HT1080 (cell line): ENCODE measurements at places on chromosomes 12 and 14. TPM values are rescaled to one million over a fixed set of nuclear protein-coding genes. Genes with fewer than 3 reads are reported as not detected.

The RHEBL1 gene
- total RNA-seq, result 5.1 and 5.2 TPM in 2 replicates

- peak; percentile 33 for DNase-seq
These were observed 85.4 kb upstream of the DYNC1H1 start for GRCh38 chr14:101878822-101879528.

DNA sequence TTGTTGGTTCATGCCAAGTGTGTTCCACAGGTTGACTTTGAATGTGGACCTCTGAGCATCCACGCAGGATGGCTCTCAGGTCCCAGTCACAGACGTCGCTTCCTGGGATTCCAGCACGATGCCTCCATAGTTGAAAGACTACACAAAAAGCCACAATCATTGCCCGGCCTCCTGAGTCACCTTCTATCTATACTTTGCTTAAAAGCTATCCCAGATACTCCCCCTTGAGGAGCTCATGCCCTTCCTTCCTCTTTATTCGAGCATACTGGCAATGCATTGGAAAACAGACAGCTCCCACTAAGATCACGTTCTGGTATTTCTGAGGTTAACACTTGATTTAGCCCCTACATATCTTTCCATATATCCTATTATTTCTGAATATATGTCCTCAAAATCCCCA is 40.1 kb downstream of the ZNF664 start:
- DNase-seq, result peak; percentile 36

The BEST3 gene
- 1.6 and 2.9 TPM in 2 replicates for total RNA-seq

- no peak for DNase-seq
These were observed 209.0 kb upstream of the RTL1 start for GRCh38 chr14:101112351-101113107.

The PLBD1 gene
- total RNA-seq, result not detected in 2 replicates

DNA sequence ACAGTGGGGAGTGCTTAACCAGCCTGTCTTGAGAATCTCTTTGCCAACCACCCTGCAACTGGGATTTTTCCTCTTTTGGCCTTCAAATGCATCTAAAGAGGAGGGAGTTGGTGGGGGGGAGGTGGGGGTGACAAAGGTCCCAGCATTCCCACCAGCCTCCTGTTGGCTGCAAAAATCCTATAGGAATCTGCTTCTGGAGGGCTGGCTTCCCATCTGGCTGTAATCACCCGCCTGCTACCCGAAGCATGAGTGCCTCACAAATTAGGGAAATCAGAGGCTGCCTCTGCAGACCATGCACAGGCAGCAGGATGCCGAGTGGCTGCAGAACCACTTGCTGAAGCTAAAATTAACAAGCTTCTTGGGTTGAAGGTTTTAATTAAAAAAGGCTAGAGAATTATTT is 73.9 kb upstream of the WSCD2 start:
- DNase-seq, result no peak

- DNase-seq, result no peak
These were observed 7.3 kb downstream of the CAND1 start for GRCh38 chr12:67276421-67276820.

- DNase-seq, result no peak
These were observed 7.2 kb upstream of the LGALS3 start for GRCh38 chr14:55121628-55122439.

GRCh38 chr12:84222841-84223240 is 689.8 kb downstream of the SLC6A15 start:
- DNase-seq, result no peak

DNA sequence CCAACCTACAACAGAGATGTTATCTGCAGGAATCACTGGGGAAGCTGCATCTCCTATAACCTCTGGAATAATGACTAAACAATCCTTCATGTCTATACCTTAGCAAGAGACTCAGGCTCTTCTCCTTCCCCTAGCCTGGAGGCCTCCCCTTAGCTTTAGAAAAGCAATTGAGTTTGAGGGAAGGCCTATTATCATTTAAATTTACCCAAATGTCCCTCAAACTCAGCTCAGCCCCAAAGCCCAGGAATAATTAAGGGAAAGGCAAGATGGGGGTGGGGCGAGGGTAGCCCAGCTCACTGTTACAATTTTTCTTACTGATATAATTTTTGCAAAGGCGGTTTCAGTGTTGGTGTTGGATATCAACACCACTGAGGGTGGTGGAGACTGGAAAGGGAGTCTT is 151.4 kb upstream of the EEA1 start:
- DNase-seq, result no peak

The ASB2 gene
- not detected in 2 replicates for total RNA-seq

The GALNT16 gene
- 7.8 and 12.6 TPM in 2 replicates for total RNA-seq

The SCN8A gene
- total RNA-seq, result 2.7 and 3.3 TPM in 2 replicates

DNA sequence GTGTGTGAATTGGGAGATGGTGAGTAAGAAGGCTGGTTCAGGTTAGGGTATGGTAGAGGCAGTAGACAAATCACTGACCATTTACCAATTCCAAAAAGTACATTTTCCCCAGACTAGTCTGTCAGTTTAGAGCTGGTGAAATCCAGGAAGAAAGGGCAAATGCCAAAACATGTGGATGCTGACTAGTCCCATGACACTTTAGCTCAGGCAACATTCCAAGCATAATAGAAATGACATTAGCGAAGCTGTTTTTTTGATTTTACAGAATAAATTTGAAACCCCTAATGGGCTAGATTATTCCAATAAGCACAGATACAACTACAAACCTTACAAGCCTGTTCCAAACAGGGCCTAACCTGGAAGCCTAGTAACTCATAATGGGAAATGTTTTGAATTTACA is 884.2 kb downstream of the FLRT2 start:
- no peak for DNase-seq

DNA sequence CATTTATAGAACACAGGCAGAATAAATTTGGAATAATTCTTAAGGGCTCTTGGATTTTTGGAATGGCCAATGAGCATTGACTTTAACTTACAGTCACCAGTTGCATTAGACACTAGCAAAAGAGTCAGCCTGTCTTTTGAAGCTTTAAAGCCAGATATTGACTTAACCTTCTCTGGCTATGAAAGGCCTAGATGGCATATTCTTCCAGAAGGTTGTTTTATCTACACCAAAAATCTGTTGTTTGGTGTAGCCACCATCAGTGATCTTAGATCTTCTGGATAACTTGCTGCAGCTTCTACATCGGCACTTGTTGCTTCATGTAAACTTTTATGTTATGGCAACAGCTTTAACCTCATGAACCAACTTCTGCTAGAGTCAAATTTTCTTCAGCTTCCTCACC is 10.4 kb downstream of the PCNX1 start:
- DNase-seq, result no peak

GRCh38 chr14:45181806-45182205 is 46.1 kb downstream of the FANCM start:
- no peak for DNase-seq

The NKX2-8 gene
- total RNA-seq, result not detected in 2 replicates

DNA sequence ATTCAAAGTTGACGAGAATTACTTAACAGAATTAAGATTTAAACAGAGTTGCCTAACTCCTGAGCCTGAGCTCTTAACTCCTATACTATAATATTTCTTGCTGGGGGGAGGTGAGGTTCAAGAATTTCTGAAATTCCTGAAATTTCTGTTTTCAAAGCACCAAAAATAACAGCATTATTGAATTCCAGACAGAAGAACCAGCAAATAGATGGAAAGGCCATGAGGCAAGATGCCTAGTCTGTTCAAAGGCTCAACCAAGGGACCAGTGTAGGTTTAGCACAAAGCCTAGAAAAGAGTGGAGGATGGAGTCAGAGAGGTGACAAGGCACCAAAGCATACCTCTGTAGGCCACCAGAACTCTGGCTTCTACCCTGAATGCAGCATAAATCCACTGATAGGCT is 76.4 kb downstream of the PPP1R12A start:
- no peak for DNase-seq

GRCh38 chr12:100229036-100229635 is 28.5 kb downstream of the ACTR6 start:
- DNase-seq, result peak; percentile 15

GRCh38 chr12:50922820-50923219 is 29.5 kb upstream of the HIGD1C start:
- no peak for DNase-seq

The SEL1L gene
- 28.3 and 28.5 TPM in 2 replicates for total RNA-seq

- peak; percentile 46 for DNase-seq
These were observed 11.2 kb downstream of the ESRRB start for GRCh38 chr14:76386944-76387782.

DNA sequence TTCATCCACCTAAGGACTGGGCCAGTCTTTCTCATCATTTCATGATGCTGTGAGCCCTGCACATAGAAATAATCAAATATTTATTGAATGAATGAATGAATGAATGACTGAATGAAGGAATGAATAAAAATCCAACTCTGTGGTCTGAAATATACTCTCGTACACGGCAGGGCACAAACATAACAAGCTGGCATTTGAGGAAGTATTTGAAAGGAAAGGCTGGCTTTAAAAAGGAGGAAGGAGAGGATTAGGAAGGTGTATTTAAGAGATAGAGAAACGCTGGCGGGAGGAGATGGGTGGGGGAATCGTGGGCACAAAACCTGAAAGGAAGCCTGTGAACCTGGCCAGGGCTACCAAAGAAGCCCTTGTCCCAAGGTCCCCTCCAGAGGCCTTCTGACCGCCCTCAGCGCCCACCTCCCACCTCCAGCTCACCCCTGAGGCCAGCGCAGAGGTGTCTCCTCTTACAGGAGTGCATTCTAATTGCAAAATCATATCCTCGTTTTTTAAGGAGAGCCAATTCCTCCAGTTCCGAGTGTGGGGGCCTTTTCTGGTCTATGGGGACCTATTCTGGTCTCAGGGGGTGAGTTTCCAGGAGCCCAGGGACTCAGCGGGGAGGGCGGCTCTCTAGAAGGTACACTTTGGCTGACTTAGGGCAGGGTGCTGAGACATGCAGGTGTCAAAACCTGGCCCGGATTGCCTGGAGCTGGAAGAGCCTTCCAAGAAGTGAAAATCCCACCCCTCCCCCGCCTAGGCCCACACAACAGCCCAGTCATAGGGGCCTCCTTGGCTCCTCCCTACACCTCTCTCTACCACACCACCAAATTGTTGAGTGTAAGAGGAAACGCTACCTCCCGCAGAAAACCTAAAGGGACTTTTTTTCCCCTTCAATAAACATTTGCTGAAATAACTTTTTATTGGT is 8.7 kb upstream of the JDP2 start:
- DNase-seq, result no peak

DNA sequence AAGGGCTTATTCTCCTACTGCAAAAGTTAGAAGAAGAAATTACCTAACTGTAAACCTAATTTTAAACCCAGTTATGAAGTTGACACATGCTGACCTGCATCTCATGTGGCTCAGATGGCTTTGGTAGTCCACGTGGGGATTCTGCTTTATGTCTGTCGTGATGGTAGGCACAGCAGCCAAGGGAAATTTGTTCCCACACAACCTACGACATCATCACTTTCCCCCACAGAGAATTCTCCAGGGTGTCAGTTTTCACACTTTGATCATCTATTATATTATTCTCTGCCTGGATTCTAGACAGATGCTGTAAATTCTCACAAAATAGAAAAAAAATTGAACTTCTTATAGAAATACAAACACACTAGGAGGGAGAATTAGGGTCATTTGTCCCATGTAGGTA is 70.6 kb downstream of the PTHLH start:
- DNase-seq, result no peak

The SLC5A8 gene
- not detected in 2 replicates for total RNA-seq

DNA sequence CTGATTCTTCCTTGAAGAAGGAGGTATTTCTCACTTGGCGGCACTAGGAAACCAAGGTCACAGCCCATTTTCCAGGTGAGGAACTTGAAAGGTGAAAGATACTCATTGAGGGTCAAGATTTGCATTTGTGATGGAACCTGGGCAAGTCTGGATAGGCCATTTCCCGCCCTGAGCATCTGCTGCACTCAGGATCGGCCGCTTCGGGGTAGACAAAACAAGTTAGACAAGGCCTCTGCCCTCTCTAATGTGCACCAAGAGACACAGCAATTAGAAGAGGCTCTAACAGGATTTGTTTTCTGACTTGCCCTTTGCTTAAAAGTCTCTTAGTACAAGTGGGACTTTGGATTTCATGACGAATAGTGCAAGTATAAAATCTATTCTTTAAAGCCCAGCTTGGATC is 167.2 kb downstream of the KTN1 start:
- DNase-seq, result no peak

GRCh38 chr14:98940693-98941437 is 331.1 kb downstream of the BCL11B start:
- DNase-seq, result no peak

The SLC6A12 gene
- total RNA-seq, result not detected in 2 replicates

DNA sequence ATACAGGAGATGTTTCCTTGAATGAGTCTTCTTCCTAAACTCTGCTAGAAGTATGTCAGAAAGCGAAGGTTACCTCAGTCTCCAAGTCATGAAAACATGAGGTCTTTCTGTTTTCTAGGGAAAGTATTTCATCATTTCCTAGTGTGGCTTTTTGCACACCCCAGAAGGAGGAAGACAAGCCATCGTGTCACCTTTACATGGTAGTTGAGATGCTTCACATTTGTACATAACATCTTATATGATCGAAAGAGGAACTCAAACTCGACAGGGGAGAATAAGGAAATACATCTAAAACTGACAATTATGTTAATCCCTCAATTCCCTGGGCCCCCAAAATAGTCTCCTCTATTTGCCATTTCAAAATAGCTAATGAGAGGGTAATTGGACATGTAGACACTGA is 214.1 kb upstream of the PLEKHG7 start:
- no peak for DNase-seq

The IFI27L2 gene
- total RNA-seq, result 35.8 and 57.6 TPM in 2 replicates

The TROAP gene
- total RNA-seq, result 35.8 and 48.7 TPM in 2 replicates
